GM23248 (cell line): ENCODE measurements at places on chromosomes 7 and 10.

GRCh38 chr10:5645944-5646617, 20.3 kb downstream of the ASB13 start:
- DNase-seq = no peak

DNA sequence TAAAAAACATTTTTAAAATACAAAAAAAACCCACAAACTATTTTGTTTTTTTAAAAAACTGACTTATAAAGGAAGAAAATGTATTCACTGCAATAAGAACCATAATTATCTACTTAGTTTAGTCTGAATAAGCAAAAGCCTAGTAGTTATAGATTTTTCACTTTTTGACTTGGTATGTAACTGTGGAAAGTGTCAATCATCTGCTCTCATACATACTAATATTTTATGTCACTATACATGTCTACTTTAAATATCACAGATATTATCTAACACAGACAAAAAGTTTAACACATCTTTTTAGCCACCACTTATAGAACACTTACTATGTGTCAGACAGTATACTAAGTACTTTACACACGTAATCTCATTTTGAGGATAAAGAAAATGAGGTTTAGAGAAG, 3.2 kb upstream of the JMJD1C start:
- no peak for DNase-seq

- DNase-seq = peak; percentile 20
Measured at GRCh38 chr7:95863623-95864022, 91.3 kb downstream of the DYNC1I1 start.

DNA sequence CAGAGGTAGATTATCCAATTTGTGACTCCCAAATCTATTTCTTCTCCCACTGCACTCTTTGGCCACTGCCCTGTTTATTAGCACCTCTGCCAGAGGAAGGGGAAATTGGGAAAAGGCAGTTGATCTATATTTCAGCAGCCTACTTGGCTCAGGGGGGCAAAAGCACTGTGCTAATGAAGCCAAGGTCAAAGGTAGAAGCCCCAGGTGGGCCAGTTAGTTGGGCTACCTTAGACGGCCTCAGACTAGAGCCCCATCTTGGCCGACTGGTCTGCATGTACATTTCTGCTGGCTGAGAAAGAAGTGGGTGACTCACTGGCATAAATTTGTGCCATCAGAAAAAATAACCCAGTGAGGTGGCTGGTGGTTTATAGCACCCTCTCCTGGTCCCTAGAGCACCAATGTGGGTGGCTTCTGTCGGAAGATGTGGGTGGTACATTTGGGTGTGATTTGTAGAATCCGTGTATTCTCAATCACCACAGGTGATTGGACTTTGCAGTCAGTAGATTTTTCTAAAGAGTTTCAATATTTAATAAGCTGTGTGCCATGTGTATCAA, 293.3 kb upstream of the MKI67 start:
- DNase-seq = no peak

DNA sequence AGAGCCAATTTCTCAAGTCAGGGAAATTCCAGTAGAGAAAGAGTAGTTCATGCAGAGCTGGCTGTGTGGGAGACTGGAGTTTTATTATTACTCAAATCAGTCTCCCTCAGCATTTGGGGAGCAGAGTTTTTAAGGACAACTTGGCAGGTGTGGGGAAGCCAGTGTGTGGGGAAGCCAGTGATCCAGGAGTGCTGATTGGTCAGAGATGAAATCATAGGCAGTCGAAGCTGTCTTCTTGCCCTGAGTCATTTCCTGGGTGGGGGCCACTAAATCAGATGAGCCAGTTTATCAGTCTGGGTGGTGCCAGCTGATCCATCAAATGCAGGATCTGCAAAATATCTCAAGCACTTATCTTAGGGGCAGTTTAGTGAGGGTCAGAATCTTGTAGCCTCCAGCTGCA, 194.6 kb upstream of the NRG3 start:
- DNase-seq = no peak

- no peak for DNase-seq
Measured at GRCh38 chr7:38664972-38665371, 33.8 kb upstream of the AMPH start.

DNA sequence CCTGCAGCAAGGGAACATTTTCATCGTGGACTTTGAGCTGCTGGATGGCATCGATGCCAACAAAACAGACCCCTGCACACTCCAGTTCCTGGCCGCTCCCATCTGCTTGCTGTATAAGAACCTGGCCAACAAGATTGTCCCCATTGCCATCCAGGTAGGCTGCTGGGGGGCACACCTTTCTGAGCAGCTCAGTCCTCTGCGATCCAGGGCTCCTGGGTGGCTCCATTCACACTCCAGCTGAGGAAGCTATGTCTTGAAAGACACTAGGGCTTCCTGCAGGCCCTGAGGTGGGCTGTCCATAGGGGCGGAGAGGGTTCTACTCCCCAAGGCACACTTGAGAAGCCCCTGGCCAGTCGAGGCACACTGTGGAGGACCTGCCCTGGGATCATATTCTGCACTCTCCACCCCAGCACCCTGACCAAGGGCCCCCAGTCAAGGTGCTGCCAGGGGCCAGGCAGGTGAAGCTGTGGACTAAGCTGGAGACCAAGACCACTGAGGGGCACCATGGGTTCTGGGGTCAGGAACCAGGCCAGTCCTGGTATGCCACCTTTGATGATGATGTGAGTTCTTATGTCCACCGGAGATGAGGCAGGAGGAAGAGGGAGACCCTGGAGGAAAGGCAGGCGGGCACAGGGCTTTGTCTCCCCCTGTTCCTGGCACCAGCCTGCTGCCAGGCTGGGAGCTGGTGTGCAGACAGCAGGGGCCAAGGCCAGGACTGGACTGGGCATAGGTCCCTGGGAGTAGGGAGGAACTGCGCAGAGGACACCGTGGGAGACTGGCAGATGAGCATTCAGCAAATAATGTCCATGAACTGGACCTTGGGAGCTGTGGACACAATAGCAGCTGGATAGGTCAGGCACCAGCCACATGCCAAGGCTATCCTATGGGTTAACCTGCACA, 54.8 kb downstream of the ALOX5 start:
- no peak for DNase-seq

DNA sequence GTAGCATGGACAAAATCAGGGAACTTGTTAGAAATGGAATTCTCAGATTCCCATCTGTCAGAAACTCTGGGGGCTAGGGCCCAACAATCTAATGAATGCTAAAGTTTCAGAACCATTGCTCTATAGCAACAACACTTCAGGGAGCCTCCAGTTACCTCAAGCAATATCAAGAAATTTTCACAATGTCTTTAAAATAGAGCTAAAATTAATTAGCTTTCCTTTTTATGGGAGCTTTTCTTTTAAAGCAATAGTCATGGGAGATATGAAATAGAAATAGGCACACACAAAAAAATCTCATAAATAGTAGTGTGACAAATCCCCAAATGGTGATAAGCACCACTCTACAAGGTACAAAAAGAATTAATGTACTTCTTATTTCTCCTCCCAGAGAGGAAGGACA, 80.9 kb downstream of the AASS start:
- no peak for DNase-seq

GRCh38 chr7:127741764-127742375, 89.9 kb downstream of the SND1 start:
- no peak for DNase-seq

GRCh38 chr7:55179931-55180682, 161.3 kb downstream of the EGFR start:
- no peak for DNase-seq

DNA sequence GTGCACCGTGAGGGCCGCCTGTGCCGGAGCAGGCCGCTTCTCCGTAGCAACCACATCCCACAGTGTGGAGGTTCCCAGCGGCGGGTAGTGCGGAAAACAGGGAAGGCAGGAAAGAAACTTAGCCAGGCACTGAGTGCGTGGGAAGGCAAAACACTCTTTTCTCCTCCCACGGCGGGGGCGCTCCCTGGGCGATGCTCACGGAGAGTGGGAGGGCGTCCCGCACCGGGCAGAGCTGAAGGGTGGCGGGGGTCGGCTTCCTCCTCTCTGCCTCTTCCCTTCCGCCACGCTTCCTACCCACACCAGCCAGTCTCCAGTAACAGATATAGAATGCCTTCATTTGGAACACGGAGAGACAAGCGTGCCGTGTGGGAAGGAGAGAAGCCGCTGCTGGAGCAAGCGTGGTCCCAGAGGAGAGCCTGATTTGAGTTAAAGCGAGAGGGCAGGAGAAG, 252.5 kb downstream of the PAXIP1 start:
- DNase-seq = no peak

DNA sequence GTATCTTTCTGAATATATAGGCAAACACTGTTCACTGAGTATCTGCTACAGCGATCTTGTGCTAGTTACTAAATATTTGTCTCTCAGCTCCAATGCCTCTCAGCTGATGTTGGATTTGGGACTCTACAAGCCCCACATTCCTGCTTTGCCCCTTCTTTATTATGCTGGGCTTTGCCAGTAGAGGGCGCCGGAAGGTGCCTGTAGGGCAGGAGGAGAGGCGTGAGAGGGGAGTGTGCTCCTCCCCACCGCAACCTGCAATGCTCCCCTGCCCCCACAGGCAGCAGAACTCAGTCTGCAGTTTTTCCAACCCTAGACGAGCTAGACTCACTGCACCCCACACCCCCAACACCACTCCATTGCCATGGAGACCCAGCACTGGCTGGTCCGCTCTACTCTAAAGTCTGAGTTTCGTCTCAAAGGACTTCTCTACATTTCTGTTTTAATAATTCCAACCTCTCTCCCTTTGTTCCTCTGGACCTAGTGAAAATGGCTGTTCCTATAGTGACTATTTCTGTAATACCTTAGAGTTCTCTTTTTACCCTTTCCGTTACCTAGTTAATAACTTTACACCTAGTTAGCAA, 337.6 kb downstream of the CCSER2 start:
- no peak for DNase-seq

GRCh38 chr10:75825235-75825634, 393.8 kb downstream of the LRMDA start:
- DNase-seq = no peak

DNA sequence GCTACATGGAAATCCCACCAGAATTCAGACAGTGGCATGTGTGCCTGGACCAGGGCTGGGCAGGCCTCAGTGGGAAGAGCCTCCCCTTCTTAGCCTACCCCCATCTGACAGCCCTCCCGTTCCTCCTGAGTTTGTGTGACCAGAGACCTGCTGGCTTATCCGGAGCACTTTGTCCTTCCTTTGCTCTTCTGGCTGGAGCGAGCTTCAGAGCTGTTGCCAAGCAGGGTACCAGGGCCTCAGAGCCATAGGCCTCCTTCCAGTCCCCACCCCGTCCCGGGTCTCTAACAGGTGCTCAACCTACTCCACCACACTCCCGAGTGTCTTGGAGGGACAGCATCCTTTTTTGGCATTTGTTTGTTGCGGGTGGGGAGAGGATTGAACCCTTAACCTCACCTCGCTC, 26.5 kb upstream of the TRIM8 start:
- DNase-seq = no peak

- peak; percentile 38 for DNase-seq
Measured at GRCh38 chr7:79182283-79182682, 271.2 kb downstream of the MAGI2 start.

GRCh38 chr7:88095-88926, 104.1 kb upstream of the FAM20C start:
- no peak for DNase-seq

DNA sequence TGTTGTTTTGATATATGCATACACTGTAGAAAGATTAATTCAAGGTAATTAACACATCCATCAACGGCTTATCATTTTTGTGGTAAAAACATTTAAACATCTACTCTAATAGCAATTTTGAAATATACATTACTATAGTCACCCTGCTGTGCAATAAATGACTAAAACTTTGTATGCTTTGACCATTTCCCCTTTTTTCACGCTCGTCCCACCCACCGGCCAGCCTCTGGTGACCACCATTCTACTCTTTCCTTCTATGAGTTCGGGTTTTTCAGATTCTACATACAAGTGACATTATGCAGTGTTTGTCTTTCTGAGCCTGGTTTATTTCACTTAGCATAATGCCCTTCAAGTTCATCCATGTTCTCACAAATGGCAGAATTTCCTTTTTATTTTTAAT, 21.3 kb downstream of the CYCS start:
- DNase-seq = no peak

DNA sequence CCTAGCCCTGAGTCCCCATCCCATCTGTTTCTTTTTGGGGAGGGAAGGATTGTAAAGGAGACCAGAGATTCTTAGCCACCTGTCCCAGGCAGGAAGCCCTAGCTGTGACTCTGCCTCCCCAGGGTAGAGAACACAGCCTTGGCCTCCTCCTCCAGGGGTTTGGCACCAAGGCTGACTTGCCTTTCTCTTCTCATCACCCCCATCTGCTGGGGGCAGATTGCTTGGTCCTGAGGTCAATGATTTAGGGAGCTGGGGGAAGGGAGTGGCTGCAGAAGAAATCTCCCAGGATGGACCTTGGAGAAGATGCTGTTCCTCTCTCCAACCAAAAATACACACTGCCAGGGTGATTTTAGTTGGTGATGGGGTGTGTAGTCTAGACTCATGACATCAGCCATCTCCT, 2.6 kb upstream of the MNX1 start:
- DNase-seq = no peak

GRCh38 chr10:122140461-122140902, 130.6 kb upstream of the BTBD16 start:
- peak; percentile 81 for DNase-seq

GRCh38 chr7:88090671-88091070, 129.2 kb downstream of the SRI start:
- DNase-seq = no peak

DNA sequence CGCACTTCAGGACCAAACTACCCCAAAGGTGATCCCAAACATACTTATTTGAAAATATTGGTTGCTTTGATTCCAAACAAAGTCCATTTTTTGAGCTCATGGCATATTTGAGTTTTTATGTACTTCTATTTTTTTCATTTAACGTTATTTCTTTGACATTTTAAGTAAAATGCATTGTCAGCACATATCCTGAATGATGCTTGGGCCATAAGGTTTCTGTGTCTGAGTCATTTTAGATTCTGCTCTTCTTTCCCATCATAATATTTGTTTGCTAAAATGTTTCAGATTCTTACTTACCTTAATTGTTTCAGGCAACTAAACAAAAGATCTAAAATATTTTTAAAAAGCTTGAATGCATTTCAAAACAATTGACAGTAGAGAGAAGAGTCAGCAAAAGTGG, 998.2 kb downstream of the REEP3 start:
- no peak for DNase-seq

- DNase-seq = peak; percentile 81
Measured at GRCh38 chr10:22554461-22555182, 159.8 kb downstream of the PIP4K2A start.

DNA sequence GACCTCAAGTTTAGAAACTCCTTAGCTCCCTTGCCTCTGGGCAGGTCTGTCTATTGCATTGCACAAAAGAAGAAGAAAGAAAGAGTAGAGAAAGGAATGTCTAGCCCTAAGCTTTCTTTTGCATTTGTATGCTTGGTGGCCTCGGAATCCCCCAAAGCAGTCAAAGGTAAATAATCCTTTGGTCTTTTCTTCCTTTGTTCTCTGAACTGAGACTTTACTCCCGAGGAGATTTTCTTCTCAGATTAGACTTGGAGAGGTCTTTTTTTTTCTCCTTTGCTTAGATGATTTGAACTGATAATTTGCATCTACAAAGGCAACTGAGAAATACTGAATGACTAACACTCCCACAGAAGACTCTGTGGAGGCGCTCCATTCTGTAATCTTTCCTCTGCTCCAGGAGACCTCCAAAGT, 93.2 kb downstream of the AKR1D1 start:
- DNase-seq = no peak

GRCh38 chr10:132793213-132793612, 7.3 kb upstream of the NKX6-2 start:
- no peak for DNase-seq
